ENCODE measurements at places on chromosomes 6 and 20. TPM values are rescaled to one million over a fixed set of nuclear protein-coding genes. Genes with fewer than 3 reads are reported as not detected.

Gene NMBR
- total RNA-seq: not detected

Gene NT5E
- total RNA-seq: 247 TPM

Gene CTNNBL1
- total RNA-seq: 49.6 TPM

Gene RNF182
- 0.48 TPM for total RNA-seq

Gene EEF1A2
- total RNA-seq: 6.5 TPM

Gene PRSS35
- 0.30 TPM for total RNA-seq

Gene KIF25
- total RNA-seq: not detected

DNA sequence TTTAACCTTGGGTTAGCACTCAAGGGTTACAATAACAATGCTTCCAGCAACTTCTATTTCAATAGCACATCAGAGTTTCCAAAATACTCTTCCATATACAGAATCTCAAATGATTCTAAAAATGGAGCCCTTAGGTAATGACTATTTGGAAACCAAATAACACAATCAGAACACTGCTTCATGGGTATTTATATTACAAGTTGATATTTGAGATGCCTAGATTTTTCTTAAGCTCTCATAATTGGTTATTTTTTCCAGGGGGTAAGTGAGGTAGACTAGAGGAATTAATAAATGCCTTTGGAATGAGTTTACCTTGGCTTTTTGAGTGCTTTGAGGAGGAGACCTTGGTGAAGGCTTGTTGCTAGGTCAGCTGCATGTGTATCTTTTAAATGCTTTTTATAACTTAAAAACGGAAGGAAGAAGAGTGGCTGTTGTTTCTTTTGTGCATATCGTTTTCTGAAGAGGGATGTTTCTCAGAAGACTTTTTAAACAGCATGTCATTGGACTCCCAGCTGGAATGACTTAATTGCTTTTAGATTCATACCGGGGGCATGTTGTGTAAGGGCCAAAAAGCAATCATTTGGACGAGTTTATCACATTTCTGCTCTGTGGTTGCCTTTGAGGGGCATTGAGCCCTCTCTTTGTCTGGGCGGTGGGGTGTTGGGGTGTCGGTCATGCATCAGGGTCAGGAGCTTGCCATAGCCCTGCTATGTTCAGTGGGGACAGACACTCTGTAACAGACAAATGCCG lies 186.0 kb downstream of the DTNBP1 start:
- peak overlapping the region; percentile 56 for H3K4me3 ChIP-seq
- DNase-seq: peak; percentile 74
- no peaks in the 10 kb centered on the region for H3K27me3 ChIP-seq
- H3K4me1 ChIP-seq: peaks cover 83% of the 10 kb centered on the region
- H3K27ac ChIP-seq: peak overlapping the region; percentile 87

DNA sequence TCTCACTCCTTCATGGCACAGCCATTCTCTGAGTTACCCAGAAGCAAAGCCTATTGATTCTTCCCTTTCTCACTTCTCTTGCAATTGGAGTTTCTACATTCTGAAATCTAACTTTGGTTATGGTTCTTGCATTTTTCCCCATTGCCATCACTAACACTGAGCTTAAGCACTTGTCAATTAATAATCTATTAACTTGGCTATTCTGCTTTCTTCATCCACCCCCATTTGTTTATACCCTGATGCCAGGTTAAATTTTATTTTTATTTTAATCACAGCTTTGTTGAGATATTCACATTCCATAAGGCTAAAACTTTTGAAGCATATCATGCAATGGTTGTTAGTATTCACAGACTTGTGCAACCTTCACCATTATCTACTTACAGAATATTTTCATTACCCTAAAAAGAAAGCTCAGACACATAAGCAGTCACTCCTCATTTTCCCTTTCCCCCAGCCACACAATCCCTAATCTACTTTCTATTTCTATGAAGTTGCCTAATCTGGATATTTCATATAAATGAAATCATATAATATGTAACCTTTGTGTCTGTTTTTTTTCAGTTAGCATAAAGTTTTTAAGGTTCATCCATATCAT lies 222.3 kb downstream of the UBE3D start:
- H3K27me3 ChIP-seq: no peaks in the 10 kb centered on the region
- peaks cover 33% of the 10 kb centered on the region for H3K4me1 ChIP-seq
- H3K4me3 ChIP-seq: peak overlapping the region; percentile 63
- H3K36me3 ChIP-seq: no peaks in the 10 kb centered on the region

DNA sequence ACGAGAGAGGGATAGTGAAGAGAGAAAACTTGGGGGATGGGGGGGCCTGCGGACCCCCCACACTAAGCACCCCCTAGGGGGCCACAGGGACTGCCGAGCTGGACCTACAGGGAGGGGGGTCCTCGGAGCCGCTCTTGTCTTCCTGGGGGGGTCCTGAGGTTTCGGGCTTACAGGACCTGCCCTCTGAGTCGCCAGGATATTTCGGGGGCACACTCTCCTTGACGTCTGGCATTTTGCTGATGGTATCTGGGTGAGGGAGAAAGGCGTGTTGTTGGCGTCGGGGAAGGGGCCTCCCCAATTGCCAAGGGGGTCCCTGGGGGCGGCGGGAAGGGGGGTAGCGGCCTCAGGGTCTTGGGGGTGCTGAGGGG lies 516 bp downstream of the TCP11 start:
- no peak for DNase-seq
- H3K27me3 ChIP-seq: peaks cover 2% of the 10 kb centered on the region
- no peak overlapping the region for H3K27ac ChIP-seq
- no peaks in the 10 kb centered on the region for H3K36me3 ChIP-seq

GRCh38 chr6:26331218-26332073 lies 33.6 kb upstream of the BTN3A2 start:
- peaks cover 49% of the 10 kb centered on the region for H3K4me1 ChIP-seq
- peaks cover 5% of the 10 kb centered on the region for H3K27me3 ChIP-seq
- DNase-seq: peak; percentile 61

GRCh38 chr6:1322696-1323219 lies 10.9 kb downstream of the FOXQ1 start:
- DNase-seq: no peak
- H3K4me1 ChIP-seq: peaks cover 68% of the 10 kb centered on the region
- peak overlapping the region; percentile 78 for H3K27ac ChIP-seq
- peaks cover 4% of the 10 kb centered on the region for H3K36me3 ChIP-seq

- H3K27ac ChIP-seq: no peak overlapping the region
- no peak for DNase-seq
- H3K36me3 ChIP-seq: no peaks in the 10 kb centered on the region
- peaks cover 5% of the 10 kb centered on the region for H3K4me1 ChIP-seq
These were observed 16.0 kb upstream of the FAM210B start for GRCh38 chr20:56342783-56343182.

DNA sequence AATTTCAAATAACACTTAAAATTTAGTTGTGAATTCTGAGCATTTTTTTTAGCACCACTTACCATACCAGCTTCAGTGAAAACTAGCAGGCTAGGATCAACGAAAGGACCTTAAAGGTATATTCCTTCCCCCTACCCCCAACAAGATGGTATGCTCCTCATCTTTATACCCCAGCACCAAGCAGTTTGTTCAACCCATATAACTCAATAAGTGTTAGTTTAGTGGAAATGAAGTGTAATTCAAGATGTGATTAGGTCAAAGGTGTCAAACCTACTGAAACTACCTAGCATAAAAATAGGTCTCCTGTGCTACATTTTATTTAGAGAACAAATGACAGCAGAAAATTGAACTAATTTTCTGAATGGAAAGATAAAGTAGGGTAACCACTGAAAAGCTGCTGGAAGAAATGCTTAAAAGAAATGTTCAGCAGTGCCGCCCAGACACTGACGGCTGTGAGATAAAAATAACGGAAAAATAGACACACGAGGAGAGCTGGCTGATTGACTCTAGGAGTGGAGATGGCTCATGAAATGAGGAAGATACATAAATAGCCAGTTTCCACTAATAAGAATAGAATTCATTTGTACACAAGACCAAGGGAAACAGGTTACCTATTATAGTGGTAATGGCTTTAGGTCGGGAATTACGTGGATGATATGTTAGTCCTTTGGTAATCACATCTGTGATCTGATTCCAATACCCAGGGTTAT lies 94.8 kb downstream of the IPCEF1 start:
- peaks cover 5% of the 10 kb centered on the region for H3K27me3 ChIP-seq
- H3K27ac ChIP-seq: no peak overlapping the region
- no peak for DNase-seq

- H3K4me1 ChIP-seq: peaks cover 13% of the 10 kb centered on the region
- H3K27ac ChIP-seq: no peak overlapping the region
- no peak for DNase-seq
- H3K27me3 ChIP-seq: peaks cover 55% of the 10 kb centered on the region
- peak overlapping the region; percentile 81 for H3K4me3 ChIP-seq
These were observed 30.1 kb downstream of the SF3B5 start for GRCh38 chr6:144065213-144065660.

- H3K27me3 ChIP-seq: no peaks in the 10 kb centered on the region
- peaks cover 27% of the 10 kb centered on the region for H3K4me1 ChIP-seq
- no peak for DNase-seq
- 0 out of 2 replicates have a peak overlapping the region, but pooled peaks have one; percentile 30 for H3K27ac ChIP-seq
- H3K4me3 ChIP-seq: no peak overlapping the region
These were observed 18.9 kb downstream of the MANBAL start for GRCh38 chr20:37308086-37309050.

GRCh38 chr20:32896521-32897280 lies 38.0 kb downstream of the EFCAB8 start:
- H3K4me1 ChIP-seq: peaks cover 6% of the 10 kb centered on the region
- H3K36me3 ChIP-seq: no peaks in the 10 kb centered on the region
- no peak overlapping the region for H3K27ac ChIP-seq
- no peak for DNase-seq
- H3K27me3 ChIP-seq: peaks cover 14% of the 10 kb centered on the region

- H3K36me3 ChIP-seq: no peaks in the 10 kb centered on the region
- peak; percentile 52 for DNase-seq
- H3K4me3 ChIP-seq: peak overlapping the region; percentile 88
- no peaks in the 10 kb centered on the region for H3K27me3 ChIP-seq
- peaks cover 68% of the 10 kb centered on the region for H3K4me1 ChIP-seq
- H3K27ac ChIP-seq: peak overlapping the region; percentile 97
These were observed 58.5 kb upstream of the CEP85L start for GRCh38 chr6:118709859-118710350.

- no peaks in the 10 kb centered on the region for H3K36me3 ChIP-seq
- no peaks in the 10 kb centered on the region for H3K4me1 ChIP-seq
These were observed 7.9 kb downstream of the ZC3H12D start for GRCh38 chr6:149476789-149477455.
